HFFc6 (cell line): ENCODE measurements at places on chromosomes 6 and 20. TPM values are rescaled to one million over a fixed set of nuclear protein-coding genes. Genes with fewer than 3 reads are reported as not detected.

FRK gene
- 0.03 TPM in 1 of 2 replicates, not detected in the other for total RNA-seq

MAFB gene
- not detected in 3 replicates for total RNA-seq

- DNase-seq: no peak
Observed at GRCh38 chr6:90701146-90701781, 114.4 kb upstream of the MAP3K7 start.

DNA sequence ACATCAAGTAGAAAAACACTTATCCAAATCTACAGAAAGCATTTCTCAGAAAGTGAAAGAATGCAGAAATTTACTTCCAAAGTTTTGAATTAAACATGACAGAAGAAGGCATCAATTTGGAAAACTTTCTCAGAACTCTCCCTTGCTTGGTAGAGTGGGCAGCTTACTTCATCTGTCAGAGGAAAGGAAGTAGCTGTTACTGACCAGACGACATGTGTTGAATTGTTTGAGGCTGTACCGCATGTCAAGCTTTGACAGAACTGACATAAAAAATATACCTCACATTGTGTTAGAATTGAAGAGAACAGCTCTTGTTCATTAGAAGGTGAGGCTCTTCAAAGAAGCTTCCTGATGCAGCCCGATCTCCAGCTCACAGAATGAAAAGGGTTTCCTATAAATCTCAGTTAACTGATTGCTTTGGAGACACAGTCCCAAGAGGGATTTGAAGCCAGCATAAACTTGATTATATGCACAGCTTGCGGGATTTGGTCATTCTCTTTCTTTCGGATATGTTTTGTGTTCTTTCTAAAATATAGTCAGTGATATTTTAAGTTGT lies 190.7 kb downstream of the PLCB1 start:
- DNase-seq: no peak

DNA sequence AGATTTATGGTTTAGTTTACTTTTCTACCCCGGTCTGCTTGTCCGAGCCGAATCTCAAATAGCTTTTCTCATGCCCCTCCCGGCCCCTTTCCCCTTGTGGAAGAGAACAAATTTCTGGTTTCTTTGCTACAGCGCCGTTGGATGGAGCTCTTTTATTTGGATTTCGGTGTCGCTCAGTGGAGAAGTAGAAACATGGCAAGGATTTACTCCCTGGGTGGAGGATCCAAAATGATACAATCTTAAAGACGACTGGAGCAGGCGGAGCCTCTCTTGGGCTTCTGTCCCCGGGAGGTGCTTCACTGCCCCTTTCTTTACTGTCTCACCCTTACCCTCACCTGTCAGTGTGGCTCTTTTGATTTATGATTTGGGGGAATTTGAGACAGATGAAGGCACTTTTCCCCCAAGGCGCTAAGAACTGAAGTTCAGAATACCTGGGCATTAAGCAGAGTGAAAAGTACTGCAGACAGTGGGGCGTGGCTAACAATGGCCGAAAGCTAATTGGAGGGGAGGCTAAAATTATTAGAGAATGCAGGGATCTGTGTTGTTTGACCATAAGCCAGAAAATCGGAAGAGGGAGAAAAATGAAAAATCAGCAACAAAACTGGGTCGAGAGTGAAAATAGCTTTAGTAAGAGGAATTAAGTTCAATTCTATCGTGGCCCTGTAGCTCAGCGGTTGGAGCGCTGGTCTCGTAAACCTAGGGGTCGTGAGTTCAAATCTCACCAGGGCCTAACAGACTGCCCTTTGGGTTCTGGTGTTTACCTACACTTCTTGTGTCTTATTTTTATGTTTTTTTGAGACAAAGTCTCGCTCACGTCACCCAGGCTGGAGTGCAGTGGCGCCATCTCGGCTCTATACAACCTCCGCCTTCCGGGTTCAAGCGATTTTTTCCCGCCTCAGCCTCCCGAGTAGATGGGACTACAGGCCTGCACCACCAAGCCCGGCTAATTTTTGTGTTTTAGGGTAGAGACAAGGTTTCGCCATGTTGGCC lies 145.1 kb upstream of the ZNF184 start:
- DNase-seq: peak; percentile 65

DNA sequence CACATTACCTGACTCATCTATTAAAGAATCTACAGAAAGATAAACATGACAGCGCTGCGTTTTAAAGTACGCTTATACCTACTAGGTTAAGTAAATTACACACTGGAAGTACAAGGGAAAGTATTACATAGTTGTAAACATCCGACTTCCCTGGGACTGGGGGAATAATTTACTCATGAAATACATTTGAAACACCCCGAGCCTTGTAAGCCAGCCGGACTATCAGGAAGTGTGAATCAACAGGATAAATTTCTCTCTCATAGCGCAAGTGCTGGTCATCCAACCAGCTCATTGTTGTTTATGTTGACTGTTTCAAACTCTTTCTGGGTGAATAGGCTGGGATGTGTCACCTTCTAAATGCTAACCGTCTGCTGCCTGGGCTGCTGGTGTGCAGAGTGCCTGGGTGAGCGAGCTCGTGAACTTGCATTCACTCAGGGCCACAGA lies 4.9 kb downstream of the BMP6 start:
- DNase-seq: peak; percentile 91
